ENCODE measurements at places on chromosomes 4 and X.

DNA sequence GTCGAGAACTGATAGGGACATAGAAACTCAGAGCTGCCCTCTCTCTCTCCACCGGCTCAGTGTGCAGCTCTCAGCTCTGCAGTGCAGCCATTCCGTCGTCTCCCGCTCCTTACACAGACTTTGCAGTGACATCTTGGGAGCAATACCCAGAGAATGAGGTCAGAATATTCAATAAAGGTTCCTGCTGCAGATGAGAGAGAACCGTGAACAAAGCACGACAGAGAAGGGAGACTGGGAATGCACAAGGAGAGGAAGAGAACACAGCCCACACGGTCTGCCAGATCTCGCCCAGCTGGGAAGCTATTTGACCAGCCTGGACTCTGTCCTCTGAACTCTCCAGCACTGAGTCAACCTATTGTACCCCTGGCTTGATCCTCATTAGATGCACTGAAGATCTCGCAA, 118.0 kb upstream of the PPARGC1A start:
- H3K36me3 ChIP-seq, result no peaks in the 10 kb centered on the region
- no peak overlapping the region for H3K27ac ChIP-seq
- H3K4me1 ChIP-seq, result peaks cover 3% of the 10 kb centered on the region
- H3K27me3 ChIP-seq, result no peaks in the 10 kb centered on the region
- peak; percentile 14 for DNase-seq
- H3K4me3 ChIP-seq, result no peak overlapping the region

- no peak overlapping the region for H3K27ac ChIP-seq
- DNase-seq, result peak; percentile 80
- H3K27me3 ChIP-seq, result no peaks in the 10 kb centered on the region
- H3K4me3 ChIP-seq, result no peak overlapping the region
- no peaks in the 10 kb centered on the region for H3K36me3 ChIP-seq
- H3K4me1 ChIP-seq, result no peaks in the 10 kb centered on the region
Measured at GRCh38 chr4:183295711-183296110, 24.4 kb downstream of the CLDN22 start.

GRCh38 chr4:40438384-40439026, 103.4 kb downstream of the CHRNA9 start:
- H3K27ac ChIP-seq, result no peak overlapping the region
- no peak overlapping the region for H3K4me3 ChIP-seq
- H3K36me3 ChIP-seq, result no peaks in the 10 kb centered on the region
- no peaks in the 10 kb centered on the region for H3K27me3 ChIP-seq
- no peaks in the 10 kb centered on the region for H3K4me1 ChIP-seq
- no peak for DNase-seq

- no peaks in the 10 kb centered on the region for H3K27me3 ChIP-seq
- no peak for DNase-seq
- H3K4me1 ChIP-seq, result no peaks in the 10 kb centered on the region
- no peaks in the 10 kb centered on the region for H3K36me3 ChIP-seq
Measured at GRCh38 chrX:153526042-153526441, 8.6 kb downstream of the ATP2B3 start.

- H3K36me3 ChIP-seq, result no peaks in the 10 kb centered on the region
- no peaks in the 10 kb centered on the region for H3K4me1 ChIP-seq
- no peak overlapping the region for H3K27ac ChIP-seq
- no peak overlapping the region for H3K4me3 ChIP-seq
- no peak for DNase-seq
Measured at GRCh38 chr4:95415346-95415771, 133.4 kb downstream of the UNC5C start.

GRCh38 chrX:42597481-42597880, 180.5 kb downstream of the PPP1R2C start:
- no peaks in the 10 kb centered on the region for H3K27me3 ChIP-seq
- H3K4me1 ChIP-seq, result no peaks in the 10 kb centered on the region
- DNase-seq, result no peak

- no peaks in the 10 kb centered on the region for H3K36me3 ChIP-seq
- DNase-seq, result no peak
- no peaks in the 10 kb centered on the region for H3K4me1 ChIP-seq
- no peak overlapping the region for H3K4me3 ChIP-seq
- H3K27ac ChIP-seq, result no peak overlapping the region
Measured at GRCh38 chr4:138292321-138292720, 50.2 kb upstream of the SLC7A11 start.

- no peaks in the 10 kb centered on the region for H3K36me3 ChIP-seq
- no peak overlapping the region for H3K27ac ChIP-seq
- H3K4me3 ChIP-seq, result no peak overlapping the region
- peaks cover 3% of the 10 kb centered on the region for H3K4me1 ChIP-seq
- no peaks in the 10 kb centered on the region for H3K27me3 ChIP-seq
Measured at GRCh38 chr4:78651250-78651860, 99.8 kb downstream of the ANXA3 start.

DNA sequence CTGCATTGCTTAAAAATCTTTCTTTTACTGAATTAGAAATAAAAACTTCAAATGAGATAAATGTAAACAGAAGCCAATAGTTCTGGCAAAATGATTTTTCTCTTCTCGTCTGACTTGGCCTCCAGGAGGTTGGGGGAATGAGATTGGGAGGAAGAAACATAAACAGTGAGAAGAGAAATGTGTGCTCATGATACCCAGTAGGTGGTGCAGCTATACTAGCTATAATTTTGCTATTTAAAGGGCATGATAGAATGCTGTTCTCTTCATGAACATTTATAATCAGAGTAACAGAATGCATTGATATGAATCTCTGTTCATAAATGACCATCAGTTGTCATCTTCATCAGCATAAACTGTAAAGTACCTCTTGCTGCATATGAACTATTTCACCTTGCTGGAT, 85.5 kb downstream of the TACR3 start:
- peak; percentile 14 for DNase-seq
- no peak overlapping the region for H3K4me3 ChIP-seq
- H3K27ac ChIP-seq, result no peak overlapping the region
- no peaks in the 10 kb centered on the region for H3K4me1 ChIP-seq
